ENCODE measurements at places on chromosomes 13 and 19.

DNA sequence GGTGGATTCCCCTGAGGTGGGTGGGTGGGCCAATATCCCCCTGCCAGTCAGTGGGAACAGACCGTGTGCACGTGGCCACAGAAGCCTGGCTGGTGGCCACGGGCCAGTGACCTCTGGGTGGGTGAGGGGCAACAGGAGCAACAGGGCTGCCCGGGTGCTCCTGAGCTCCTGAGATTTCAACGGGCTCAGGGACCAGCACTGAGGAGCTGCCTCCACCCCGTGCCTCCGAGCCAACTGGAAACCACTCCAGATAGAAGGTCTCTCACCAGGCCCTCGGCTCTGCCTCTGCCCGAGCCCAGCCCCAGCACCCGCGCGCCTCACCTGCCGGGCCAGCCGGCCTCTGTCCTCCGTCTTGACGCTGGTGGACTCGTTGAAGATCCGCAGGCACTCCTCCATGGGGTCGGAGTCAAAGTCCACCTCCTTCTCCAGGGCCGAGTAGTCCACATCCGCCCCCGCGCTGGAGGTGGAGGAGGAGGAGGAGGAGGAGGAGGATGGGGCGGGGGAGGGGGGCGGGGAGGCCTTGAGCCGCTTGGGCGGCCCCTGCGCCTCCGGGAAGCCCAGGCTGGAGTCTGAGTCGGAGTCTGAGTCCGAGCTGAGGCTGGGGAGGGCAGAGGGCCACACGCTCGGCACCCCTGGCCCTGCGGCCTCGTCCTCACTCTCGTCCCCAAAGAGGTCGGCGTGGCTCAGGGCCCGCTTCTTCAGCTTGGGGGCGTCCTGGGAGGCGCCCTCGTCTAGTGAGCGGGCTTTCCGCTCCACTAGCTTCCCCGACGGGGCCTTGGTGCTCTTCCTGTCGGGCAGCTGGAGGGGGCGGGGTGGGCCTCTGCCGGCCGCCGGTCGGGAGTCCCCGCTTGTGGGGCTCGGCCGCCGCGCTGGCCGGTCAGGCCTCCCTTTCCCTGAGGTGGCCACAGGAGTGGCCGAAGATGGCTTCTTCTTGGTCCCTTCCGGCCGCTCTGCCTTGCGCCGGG, 14.8 kb upstream of the ATP8B3 start:
- DNase-seq = no peak

DNA sequence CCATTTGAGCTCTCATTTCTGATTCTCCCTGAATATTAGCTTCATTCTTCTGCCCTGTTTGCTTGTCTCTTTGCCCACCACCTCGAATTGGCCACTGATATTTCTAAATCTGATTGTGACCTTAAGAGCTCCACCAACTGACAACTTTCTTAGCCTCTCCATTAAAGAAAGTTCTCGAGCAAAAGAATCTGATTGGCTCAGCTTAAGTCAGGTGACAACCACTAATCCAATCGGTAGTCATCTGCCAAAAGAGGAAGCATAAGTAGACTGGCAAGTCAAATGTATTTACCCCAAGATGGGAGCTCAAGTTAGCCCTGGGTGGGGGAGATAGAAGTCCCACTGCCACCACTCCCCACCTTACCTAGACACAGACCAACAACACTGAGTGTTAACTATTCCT, 41.5 kb downstream of the NOTCH3 start:
- no peak for DNase-seq

DNA sequence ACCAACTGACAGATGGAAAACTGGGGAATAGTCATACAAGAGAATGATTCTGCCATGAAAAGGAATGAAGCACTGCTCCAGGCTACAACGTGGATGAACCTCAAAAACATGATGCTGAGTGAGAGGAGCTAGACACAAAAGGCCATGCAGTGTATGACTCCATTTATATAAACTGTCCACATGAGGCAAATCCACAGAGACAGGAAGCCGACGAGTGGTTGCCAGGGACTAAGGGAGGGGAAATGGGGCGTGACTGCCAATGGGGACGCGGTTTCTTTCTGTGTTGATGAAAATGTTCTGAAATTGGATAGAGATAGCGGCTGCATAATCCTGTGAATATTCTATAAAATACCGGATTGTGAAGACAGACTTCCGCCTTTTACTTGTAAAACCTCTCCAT, 10.2 kb downstream of the SMIM7 start:
- DNase-seq = no peak

DNA sequence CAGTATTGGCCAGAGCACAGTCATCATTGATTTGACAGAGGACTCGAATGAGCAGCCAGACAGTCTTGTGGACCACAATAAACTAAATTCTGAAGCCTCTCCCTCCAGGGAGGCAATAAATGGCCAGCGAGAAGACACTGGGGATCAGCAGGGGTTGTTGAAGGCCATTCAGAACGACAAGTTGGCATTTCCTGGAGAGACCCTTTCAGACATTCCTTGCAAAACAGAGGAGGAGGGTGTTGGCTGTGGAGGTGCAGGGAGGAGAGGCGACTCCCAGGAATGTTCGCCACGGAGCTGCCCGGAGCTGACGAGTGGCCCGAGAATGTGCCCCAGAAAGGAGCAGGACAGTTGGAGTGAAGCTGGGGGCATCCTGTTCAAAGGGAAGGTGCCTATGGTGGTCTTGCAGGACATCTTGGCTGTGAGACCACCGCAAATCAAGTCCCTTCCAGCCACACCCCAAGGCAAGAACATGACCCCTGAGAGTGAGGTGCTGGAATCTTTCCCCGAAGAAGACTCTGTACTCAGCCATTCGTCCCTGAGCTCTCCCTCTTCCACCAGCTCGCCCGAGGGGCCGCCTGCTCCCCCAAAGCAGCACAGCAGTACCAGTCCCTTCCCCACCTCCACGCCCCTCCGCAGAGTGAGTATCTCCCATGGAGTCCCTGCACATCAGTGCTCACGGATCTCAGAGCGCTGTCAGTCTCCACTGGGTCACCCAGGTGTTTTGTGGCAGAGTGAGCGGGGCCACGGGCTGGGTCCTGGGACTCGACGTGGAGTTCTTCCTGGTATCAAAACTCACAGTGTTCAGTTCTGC, 6.9 kb downstream of the CHAF1A start:
- DNase-seq = no peak

- DNase-seq = no peak
Measured at GRCh38 chr19:51480590-51480989, 2.3 kb downstream of the CEACAM18 start.

- no peak for DNase-seq
Measured at GRCh38 chr13:40552895-40553294, 113.5 kb downstream of the FOXO1 start.

DNA sequence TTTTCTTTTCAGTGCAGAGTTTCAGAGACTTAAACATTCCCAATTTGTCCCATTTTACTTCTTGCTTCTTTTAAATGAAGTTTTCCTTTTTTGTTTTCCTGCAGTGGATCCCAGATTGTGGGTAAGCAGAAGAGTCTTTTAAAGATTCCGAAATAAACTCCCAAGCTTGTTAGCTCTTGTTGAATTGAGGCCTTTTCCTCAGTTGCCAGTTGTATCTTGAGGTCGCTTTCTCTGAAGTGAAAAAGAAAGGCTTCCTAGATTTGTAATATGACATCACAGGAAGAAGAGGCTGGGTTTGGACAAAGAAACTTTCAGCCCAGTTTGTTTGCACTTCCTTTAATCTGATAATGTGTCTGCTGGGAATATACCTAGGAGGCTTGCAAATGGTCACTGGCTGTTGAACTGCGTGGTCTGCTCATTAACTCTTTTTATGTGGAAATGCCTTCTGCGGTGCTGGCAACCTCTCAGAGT, at the start of gene LPAR6:
LPAR6 (minus strand) TSS at position 233 of the 471 bp plus-strand sequence. CDS start 690 bp downstream, outside the sequence.
- no peak for DNase-seq

- no peak for DNase-seq
Measured at GRCh38 chr13:19993024-19993423, 34.5 kb downstream of the ZMYM2 start.

GRCh38 chr13:110130431-110130830, 176.5 kb downstream of the COL4A1 start:
- DNase-seq = no peak

DNA sequence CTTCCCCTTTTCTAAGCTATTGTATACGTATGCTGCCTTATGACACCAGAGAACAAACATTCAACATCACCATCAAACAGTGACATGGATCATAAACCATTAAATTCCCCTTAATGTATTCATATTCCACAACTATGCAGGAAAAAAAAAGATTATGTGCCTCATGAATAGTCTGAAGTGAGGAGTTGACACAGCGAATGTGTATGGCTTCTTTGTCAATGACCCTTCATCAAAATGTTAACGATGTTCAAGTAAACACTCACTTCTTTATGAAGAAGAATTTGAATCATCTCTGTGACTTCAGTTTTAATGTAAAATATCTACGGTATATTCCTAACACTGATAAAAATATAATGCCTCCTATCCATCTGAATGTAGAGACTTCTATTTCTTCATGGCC, 44.6 kb downstream of the SMAD9 start:
- DNase-seq = no peak

GRCh38 chr19:57190301-57190700, 999 bp upstream of the ZNF264 start:
- no peak for DNase-seq

GRCh38 chr19:51093101-51093500, 10.4 kb upstream of the KLK14 start:
- DNase-seq = no peak

DNA sequence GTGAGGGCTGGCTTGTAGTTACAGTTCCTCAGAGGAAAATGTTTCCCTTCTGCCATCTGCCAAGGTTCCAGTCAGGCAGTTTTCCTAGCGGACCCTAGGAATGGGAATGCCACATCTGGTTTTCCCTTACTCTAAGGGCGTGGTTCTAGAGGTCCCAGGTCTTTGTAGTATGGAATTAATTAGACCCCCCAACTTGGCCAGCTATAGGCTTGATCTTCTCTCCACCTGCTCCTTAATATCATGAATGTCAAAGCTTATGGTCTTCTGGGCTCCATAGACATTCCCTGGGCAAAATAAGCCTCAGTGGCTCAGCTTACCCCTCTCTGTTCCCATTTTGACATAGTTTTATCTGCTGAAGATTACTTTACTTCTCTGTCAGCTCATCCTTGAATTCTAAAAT, 70.0 kb downstream of the ZNF568 start:
- DNase-seq = no peak

DNA sequence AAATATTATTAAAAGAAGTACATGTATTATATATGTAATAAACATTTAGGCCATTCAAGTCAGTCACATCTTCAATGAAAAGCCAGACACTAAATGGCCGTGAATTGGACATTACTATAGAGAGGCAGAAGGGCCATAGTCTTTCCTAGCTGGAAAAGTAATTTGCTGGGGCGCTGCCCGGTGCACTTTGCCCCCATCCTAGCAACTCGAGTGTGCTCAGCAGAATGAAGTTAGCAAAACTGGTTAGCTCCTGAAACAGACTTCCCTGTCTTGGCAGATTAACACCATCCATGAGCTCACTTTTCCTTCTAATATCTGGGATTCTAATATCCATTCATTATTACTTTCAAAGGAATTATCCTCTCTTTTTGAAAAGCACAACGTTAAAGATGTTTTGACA, 2.8 kb upstream of the SPRYD7 start:
- no peak for DNase-seq

DNA sequence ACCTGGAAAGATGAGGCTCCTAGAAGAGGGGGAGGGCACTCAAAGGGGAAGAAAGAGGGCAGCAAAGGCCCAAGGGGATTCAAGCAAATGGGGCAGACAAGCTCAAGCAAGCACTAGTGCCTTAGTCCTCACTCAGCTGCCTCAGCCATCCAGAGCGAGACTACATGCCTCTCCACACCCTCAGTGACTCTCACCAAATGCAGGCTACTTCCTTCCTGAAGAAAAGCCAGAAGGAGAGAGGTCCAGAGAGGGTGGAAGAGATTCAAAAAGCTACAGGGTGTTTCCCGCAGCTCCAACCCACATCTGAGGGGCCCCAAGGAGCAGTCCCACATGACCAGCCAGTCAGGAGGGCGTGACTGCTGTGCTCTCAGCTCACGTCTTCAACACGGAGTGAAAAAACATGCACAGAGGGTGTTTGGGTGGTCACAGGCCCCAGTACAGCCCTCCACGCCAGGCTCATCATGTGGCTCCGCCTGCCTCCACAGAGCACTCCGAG, 40.5 kb downstream of the MIPEP start:
- DNase-seq = no peak

DNA sequence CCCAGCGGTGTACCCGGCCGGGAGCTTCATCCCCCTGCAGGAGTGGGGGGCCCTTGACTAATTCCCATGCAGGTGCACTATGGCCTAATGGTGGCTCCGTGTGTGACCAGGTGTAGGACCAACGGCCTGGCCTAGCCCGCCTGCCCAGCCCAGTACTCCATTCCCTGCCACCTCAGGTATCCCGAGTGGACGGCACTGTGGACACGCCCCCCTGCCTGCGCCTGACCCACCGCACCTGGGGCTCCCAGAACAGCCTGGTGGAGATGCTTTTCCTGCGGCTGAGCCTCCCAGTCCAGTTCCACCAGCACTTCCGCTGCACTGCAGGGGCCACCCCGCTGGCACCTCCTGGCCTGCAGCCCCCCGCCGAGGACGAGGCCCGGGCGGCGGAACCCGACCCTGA, 39.7 kb downstream of the RYR1 start:
- DNase-seq = no peak

DNA sequence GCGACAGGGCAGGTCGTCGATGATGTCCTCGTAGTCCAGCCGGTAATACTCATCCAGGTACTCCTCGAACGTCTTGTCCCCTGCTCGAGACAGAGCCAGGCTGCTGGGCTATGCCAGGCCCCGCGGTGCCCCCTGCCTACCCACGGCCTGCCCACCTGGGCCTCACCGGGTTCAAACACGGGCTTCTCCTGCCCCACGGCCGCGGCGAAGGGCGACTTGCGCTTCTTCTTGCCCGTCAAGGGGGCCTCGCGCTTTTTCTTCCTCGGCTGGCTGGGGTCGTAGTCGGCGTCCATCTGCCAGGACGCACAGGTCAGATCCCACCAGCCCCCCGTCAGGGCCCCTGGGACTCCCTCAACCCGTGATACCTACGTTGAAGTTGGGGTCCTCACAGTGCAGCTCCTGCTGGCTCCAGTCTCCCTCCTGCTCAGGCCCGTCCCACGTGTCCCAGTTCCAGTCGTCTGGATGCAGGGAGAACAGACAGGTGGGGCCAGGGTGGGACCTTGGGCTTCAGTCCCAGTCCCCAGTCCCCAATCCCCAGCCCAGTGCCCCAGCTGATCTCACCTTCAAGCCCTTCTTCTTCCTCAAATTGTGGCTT, 8.1 kb downstream of the KRI1 start:
- no peak for DNase-seq

- DNase-seq = no peak
Measured at GRCh38 chr13:75704927-75705288, 68.8 kb downstream of the LMO7 start.

GRCh38 chr19:49624967-49625910, 14.7 kb downstream of the RRAS start:
- DNase-seq = no peak

DNA sequence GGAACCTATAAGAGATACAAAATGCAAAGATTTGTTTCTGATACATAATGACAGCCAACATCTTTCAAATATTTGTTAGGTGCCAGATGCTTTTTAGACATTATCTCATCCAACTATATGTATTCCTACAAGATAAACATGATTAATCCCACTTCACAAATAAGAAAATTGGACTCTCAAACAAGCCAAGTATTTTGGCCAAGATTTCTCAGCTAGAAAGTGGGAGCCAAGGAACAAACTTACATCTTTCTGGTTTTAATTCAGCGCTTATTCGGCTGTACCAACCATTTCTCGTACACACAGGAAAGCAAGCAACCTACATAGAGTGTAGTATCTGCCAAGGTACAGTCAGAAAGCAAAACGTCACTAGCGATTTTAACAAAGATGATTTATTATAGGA, 85.7 kb upstream of the SERP2 start:
- DNase-seq = no peak

GRCh38 chr13:32150239-32150638, 118.7 kb downstream of the FRY start:
- DNase-seq = no peak

GRCh38 chr13:40984668-40985366, 34.3 kb downstream of the ELF1 start:
- DNase-seq = no peak

All from activated CD4-positive, alpha-beta T cell treated with anti-CD3 and anti-CD28 coated beads, Interleukin-2, amount 50 U/mL, for 24 hours (primary cell).